ENCODE measurements at places on chromosomes 1 and 21.
A peak's percentile ranks its signal among the peaks of the same experiment; 100 is the strongest.

DNA sequence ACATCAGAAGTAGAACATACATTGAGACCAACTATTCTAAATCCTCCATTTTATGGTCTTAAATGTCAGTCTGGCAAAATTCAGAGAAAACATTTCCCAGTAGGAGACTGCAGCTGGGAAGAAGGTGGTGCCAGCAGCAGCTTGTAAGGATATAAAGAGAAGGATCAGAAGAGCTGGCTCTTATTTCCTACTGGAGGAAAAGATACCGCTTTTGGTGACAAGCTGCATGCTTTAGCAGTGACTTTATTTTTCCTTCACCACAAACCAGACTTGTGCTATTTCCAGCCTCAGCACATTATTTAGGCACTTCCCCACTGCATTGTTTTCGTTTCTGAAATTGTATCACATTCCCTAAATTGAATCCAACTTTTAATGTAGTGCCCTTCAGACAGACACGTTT lies 28.4 kb downstream of the RNF11 start:
- DNase-seq, result no peak

DNA sequence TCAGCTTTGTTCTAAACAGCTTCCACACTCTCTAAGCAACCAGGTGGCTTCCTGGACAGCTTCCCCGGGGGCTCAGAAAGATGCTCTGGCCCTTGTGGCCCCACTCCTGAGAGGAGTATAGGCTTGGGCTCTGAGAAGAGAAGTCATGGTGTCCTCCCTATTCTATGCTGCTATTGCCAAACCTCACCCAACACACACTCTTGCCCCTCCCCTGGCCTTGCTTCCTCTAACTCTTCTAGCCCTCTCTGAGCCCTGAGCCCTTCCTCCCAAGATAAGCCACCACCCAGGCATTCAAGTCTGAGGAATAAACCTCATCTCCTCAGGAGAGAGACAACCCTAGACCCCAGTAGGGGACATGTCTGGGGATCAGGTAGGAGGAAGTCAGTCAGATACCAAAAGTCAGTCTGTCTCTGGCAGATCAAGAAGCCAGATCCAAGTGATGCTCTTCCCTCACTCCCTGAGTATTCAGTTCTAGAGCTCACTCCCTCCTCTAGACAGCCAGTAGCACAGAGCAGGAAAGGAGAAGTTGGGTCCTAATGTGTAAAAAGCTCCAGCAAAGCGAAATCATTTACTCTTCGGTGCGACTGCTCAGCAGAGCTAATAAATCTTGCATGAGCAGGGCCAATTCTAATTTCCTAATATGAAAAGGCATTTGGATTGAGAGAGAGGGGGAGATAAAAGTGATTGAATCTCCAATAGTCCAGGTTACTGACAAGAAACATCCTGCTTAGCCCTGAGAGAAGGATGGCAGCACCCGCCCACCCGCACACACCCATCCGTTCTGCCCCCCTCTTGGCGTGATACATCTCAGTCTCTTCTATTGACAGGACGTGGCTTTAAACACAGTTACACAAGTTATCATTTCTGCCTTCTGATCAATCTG lies 50.5 kb downstream of the DMAP1 start:
- no peak for DNase-seq

- no peak for DNase-seq
These were observed 86.8 kb upstream of the BCAR3 start for GRCh38 chr1:93768380-93768863.

- DNase-seq, result no peak
These were observed 16.6 kb downstream of the AGO3 start for GRCh38 chr1:35947547-35947946.

DNA sequence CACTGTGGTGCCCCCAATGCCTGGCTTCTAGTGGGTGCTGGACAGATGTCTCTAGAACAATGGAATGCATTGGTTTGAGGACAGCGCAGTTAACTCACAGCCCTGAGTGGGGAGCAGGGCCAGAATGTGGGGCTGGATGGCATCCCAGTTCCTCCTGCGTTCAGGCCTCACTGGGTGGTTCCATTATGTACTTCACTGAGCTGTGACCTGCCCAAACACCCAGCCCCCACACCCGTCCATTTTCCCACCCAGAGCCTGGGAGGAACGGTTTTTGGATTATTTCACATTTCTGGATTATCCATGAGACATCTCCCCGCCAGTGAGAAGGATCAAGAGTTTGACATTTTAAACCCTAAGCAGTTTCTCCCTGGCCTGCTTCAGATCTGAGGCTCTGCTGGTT lies 55.3 kb upstream of the WASF2 start:
- DNase-seq, result no peak

DNA sequence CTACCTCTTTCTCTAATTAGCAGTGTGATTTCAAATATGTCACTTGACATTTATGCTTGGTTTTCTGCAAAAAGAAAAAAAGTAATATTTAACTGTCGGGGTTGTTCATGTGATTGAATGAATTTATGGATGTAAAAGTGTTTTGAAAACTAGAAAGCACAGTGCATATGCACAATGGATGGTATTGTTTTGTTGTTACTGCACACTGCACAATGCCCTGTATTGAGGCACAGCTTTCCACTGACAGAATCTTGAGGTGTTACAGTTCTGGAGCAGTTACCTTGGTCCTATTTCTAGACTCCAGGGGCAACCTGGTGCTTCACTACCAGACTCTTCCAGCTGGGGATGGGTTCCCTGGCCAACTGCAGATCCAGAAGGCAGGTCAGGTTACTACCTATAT lies 116.8 kb upstream of the L1TD1 start:
- DNase-seq, result no peak

GRCh38 chr1:42089246-42089645 lies 64.0 kb upstream of the GUCA2B start:
- DNase-seq, result no peak

- no peak for DNase-seq
These were observed 68.4 kb downstream of the TLR5 start for GRCh38 chr1:223074445-223075300.

- no peak for DNase-seq
These were observed 1.0 kb downstream of the ZBTB17 start for GRCh38 chr1:15974855-15975254.

DNA sequence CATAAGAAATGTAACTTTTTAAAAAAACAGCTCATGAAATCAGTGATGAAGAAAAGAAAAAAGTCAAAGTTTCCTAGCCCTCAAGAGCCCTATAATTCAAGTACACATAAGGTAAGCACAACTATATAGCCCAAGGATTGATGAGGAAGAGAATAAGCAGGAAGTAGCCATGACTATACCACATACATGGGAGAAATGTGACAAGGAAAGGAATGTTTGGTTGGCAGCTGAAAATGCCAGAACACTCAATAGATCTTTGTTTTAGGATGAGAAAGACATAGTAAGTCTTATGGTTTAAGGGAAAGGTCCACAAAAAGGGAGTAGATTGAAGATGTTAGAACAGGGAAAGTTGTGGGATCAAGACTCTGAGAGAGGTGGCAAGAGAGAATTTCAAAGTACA lies 5.7 kb downstream of the DOCK7 start:
- no peak for DNase-seq

DNA sequence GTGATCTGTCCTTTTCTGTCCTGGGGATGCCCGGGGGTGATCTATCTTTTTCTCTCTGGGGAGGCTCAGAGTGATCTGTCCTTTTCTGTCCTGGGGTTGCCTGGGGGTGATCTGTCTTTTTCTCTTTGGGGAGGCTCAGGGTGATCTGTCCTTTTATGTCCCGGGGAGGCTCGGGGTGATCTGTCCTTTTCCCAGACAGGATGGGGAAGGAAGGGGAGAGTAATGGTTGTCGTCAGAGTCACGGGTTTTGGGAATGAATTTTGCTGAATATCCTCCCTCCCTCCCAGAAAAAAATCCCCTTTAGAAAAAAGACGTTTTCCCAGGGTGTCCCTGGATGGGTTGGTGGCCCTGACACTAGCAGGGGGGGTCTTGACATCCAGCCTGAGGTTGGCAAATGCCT lies 91.5 kb downstream of the ARHGEF10L start:
- no peak for DNase-seq

- peak; percentile 0 for DNase-seq
These were observed 8.1 kb downstream of the LRRC53 start for GRCh38 chr1:74504125-74504932.

GRCh38 chr1:16888860-16889816 lies 6.6 kb upstream of the RNU1-2 start:
- peak; percentile 58 for DNase-seq

DNA sequence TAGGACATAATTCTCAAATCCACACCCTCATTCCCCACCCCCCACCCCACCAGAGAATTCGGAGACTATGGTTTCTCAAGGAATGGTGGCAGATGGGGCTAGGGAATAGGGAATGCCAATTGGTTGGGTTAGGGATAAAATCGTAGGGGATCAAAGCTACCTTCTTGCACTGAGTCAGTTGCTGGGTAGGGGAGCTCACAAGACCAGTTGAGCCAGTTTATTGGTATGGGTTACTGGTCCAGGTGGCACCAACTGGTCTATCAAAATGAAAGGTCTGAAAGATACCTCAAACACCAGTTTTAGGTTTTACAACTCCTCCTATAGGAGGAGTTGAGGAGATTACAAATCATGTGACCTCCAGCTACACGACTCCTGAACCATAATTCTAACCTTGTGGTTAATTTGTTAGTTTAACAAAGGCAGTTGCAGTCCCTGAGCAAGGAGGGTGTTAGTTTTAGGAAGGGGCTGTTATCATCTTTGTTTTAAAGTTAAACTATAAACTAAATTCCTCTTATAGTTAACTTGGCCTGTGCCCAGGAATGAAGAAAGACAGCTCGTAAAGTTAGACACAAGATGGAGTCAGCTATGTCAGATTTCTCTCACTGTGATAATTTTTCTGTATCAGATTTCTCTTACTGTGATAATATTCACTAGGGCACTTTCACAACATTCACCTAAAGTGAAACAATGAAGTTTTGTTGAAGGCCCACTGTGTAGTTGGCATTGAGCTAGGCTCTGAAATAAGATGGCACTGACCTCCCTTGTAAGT lies 2.5 kb downstream of the SHISAL2A start:
- no peak for DNase-seq

GRCh38 chr1:210244746-210245367 lies 12.3 kb downstream of the SERTAD4 start:
- no peak for DNase-seq

GRCh38 chr1:14929547-14930246 lies 223.8 kb upstream of the TMEM51 start:
- DNase-seq, result no peak

- DNase-seq, result no peak
These were observed 58.7 kb upstream of the GADD45A start for GRCh38 chr1:67626090-67626860.

- DNase-seq, result no peak
These were observed 5.6 kb upstream of the CTPS1 start for GRCh38 chr1:40973912-40974311.

DNA sequence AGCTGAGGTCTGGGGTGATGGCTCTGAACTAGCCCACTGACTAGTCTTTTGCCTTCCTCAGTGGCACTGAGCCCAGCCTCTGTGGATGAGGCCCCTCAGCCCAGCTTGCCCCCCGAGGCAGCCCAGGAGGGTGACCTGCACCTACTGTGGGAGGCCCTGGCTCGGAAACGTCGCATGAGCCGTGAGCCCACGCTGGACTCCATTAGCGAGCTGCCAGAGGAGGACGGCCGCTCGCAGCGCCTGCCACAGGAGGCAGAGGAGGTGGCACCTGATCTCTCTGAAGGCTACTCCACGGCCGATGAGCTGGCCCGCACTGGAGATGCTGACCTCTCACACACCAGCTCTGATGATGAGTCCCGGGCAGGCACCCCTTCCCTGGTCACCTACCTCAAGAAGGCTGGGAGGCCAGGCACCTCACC lies 87.8 kb downstream of the TRIM11 start:
- no peak for DNase-seq

DNA sequence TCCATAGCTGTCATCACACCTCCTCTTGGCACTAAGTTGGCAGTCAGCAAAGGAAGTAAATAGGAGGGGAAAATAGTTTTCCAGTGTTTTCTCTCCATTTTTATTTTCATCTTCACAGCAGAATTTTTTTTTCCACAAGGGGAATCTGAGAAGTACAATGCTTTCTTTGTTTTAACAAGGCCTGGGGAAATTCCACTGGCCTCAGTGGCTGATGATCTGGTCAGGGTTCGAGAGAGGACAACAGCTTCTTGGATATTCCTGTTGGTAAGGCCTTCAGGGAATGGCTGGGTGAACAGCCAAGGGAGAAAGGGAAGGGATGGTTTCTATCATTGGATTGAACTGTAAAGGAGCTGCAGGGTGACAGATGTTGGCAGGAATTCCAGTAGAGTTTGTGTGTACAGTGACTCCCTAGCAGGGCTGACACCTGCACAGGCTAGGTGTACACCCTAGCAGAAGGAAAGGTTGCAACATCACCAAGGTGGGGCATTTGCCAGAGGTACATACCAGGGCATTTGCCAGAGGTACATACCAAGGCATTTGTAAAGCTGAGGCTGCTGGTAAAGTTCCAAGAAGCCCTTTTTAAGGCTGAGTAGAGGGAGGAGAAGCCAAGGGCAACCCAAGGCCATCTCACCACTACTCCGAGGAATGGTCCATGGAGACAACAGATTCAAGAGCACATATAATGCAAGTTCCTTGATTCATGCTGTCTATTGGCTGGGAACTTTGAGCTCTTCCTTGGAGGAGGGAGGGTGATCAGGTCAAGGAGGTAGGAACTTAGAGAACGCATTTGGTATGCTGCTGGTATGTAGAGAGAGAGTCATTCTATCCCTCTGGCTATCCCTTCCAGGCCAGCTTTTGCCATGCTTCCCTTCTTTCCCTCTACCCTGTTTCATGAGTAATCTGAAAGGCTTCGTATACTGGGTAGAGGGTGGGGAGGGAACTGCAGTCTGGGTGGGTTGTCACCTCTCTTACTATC lies 3.1 kb downstream of the GJA5 start:
- no peak for DNase-seq

- no peak for DNase-seq
These were observed 512.1 kb downstream of the LMO4 start for GRCh38 chr1:87840767-87841166.

GRCh38 chr1:164064501-164064900 lies 494.5 kb upstream of the PBX1 start:
- DNase-seq, result no peak

GRCh38 chr1:30658014-30658336 lies 65.4 kb downstream of the MATN1 start:
- DNase-seq, result no peak

DNA sequence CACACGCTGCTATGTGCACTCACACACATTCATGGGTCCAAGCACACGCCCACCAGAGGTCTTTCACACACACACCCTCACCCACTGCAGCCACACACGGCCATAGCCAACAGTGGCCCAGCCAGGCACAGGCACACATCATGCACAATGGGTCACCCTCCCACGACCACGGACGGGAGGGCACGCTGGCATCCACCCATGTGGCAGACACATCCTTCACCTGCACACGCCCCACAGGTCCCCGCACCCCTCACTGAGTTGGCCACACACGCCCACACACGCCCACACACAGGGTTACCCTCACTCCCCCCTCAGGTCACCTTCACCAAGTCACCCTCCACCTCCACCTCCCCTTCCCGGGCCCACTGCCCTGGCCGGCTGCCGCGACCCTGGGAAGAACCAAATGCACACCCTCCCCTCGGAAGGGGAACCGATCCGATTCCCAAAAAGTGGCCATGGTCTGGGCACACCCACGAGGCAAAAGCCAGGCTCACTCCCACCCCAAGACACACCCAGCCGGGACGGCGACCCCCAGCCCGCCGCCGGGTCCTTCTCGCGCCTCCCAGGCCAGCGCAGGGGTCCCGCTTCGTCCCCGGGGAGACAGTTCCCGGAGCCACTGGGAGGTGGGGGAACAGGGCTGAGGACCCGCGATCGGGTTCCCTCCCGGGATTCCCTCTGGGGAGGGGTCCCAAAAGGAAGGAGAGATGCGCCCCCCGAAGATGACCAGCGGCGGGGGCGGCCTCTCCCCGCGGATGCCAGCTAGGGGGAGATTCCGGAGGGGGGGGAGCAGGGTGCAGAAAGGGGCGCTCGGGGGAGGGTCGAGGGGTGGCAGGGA lies 860 bp downstream of the SDC3 start:
- DNase-seq, result no peak

GRCh38 chr1:206588492-206588891 lies 23.8 kb downstream of the EIF2D start:
- no peak for DNase-seq
